Left ventricle myocardium superior (tissue), 1 donor: ENCODE measurements at places on chromosomes 6 and 20. TPM values are rescaled to one million over a fixed set of nuclear protein-coding genes. Genes with fewer than 3 reads are reported as not detected.

GRCh38 chr20:10467681-10468339, 32.7 kb downstream of the SLX4IP start:
- DNase-seq: no peak

DNA sequence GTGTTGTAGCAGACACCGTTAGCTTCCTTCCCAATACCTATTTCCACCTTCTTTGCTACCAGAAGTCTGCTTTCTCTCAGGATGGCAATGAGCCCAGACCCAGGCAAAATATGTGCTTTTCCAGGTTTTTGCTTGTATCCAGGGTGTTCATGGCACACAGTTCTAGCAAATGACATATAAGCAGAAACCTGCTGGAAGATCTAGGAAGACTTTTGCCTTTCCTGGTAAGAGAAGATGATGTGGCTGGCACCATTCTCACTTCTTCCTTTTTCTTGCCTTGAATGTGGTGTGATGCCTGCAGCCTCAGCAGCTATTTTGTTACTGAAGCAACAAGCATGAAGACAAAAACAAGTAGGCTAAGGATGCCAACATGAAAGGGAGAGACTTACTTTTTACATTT, 19.2 kb upstream of the TBC1D22B start:
- no peak for DNase-seq

DNA sequence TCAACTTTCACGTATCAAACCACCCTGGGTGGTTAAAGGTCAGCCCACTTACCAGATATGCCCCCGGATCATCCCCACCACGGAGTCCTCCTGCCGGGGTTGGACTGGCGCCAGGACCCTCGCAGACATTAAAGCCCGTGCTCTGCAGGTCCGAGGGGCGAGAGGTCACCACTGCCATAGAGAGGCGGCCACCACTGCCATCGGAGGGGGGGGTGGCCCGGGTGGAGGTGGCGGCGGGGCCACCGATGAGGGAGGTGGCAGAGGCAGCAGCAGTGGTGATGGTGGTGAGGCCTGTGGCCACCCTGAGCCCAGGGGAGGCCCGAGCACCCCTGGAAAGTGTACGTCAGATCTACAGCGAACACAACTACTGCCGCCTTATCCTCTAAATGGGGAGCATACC, 76.3 kb downstream of the ASXL1 start:
- no peak for DNase-seq

GRCh38 chr6:167471548-167471930, 146.7 kb downstream of the TTLL2 start:
- DNase-seq: no peak

- no peak for DNase-seq
These were observed 276.8 kb upstream of the HSF2 start for GRCh38 chr6:122122686-122123085.

GRCh38 chr6:10386220-10386619, 28.7 kb downstream of the TFAP2A start:
- no peak for DNase-seq

GRCh38 chr20:4026093-4026601, 10.8 kb upstream of the RNF24 start:
- DNase-seq: no peak

- DNase-seq: peak; percentile 9
These were observed 48.7 kb upstream of the DACT2 start for GRCh38 chr6:168368066-168368820.

COL21A1 gene
- 23.2 TPM for total RNA-seq

ZNF341 gene
- total RNA-seq: 2.4 TPM

PI3 gene
- 1.5 TPM for total RNA-seq
